ENCODE measurements at places on chromosomes 5 and 9.

- no peak for DNase-seq
These were observed 299.1 kb downstream of the EPB41L4A start for GRCh38 chr5:112119969-112120368.

- no peak for DNase-seq
These were observed 46.4 kb upstream of the MEF2C start for GRCh38 chr5:88929385-88929784.

- peak; percentile 60 for DNase-seq
These were observed 1.2 kb upstream of the CEMIP2 start for GRCh38 chr9:71769175-71770161.

DNA sequence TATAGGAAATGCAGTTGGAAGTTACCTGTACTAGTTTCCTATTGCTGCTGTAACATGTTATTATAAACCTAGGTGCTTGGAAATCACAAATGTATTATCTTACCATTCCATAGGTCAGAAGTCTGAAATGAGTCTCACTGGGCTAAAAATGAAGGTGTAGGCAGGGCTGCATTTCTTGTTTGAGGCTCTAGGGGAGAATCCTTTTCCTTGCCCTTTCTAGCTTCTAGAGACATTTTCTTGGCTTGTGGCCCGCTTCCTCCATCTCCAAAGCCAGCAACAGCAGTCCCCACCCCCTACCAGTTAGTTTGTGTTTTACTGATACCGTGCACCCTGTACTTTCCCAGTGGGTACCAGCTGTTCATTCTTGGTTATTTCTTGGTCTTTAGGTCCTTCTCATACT is 153.3 kb downstream of the SLF1 start:
- no peak for DNase-seq

DNA sequence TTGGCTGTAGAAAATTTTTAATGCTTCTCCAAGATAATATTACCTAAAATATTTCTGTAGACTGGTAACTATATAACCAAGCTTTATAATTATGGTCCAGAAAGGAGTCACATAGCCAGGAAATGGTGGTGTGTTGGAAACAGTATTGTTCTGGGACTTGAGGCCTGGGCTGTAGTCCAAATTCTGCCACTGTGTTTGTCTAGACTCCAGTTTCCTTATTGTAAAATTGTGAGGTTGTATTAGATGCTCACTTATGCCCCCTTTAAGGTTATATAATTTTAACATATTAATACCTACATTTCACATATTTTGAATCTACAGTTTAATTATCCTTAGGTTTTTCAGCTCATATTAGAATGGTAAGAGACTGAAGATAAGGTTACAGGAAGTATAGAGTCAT is 42.4 kb downstream of the STX17 start:
- DNase-seq: no peak
